ENCODE measurements at places on chromosomes 13 and 19. TPM values are rescaled to one million over a fixed set of nuclear protein-coding genes. Genes with fewer than 3 reads are reported as not detected.
A peak's percentile ranks its signal among the peaks of the same experiment; 100 is the strongest.

GRCh38 chr19:18999016-18999758 is 34.1 kb downstream of the SUGP2 start:
- DNase-seq, result no peak

CLEC17A gene
- total RNA-seq, result not detected

DNA sequence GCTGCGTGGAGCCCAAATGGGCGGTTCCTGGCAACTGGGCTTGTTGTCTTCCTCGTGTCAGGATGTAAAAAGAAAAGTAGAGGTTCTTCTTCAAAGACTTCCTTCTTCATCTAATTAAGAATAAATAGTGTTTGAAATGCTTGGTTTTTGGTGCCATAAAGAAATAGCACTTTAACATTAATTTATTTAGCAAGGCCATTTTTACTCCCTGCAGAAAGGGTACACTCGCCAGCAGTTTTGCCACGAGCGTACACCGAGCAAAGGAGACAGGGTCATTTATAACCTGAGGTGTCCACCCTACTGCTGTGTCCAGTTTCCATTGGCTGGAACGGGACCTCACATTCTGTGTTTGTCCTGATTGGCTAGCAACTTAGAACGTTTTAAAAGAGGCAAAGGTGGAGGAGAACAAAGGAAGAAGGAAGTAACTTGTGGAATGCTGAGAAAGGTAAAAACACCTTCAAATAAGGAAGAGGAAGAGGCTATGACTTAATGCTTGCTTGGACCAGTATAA is 21.8 kb upstream of the OR10H1 start:
- DNase-seq, result no peak

- no peak for DNase-seq
Observed at GRCh38 chr13:76163761-76164160, 527.6 kb downstream of the LMO7 start.

DNA sequence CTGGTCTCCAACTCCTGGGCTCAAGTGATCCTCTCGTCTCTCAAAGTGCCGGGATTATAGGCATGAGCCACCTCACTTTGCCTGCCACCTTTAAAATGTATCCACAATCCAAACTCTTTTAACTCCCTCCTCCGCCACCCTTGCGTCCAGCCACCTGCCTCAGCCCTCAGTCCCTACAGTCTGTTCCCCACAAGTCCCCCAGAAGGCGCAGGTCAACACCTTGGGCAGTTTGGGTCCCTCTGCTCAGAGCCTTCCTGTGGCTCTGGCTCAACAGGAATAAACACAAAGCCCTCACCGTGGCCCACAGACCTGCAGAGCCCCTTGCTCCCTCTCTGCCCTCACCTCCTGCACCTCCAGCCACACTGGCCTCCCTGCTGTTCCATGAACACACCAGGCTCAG is 7.5 kb upstream of the EMC10 start:
- no peak for DNase-seq

KLK4 gene
- total RNA-seq, result not detected

RHPN2 gene
- 3.2 TPM for total RNA-seq

GRCh38 chr19:29289020-29289419 is 76.1 kb upstream of the UQCRFS1 start:
- DNase-seq, result no peak

IGFLR1 gene
- 7.6 TPM for total RNA-seq

DNA sequence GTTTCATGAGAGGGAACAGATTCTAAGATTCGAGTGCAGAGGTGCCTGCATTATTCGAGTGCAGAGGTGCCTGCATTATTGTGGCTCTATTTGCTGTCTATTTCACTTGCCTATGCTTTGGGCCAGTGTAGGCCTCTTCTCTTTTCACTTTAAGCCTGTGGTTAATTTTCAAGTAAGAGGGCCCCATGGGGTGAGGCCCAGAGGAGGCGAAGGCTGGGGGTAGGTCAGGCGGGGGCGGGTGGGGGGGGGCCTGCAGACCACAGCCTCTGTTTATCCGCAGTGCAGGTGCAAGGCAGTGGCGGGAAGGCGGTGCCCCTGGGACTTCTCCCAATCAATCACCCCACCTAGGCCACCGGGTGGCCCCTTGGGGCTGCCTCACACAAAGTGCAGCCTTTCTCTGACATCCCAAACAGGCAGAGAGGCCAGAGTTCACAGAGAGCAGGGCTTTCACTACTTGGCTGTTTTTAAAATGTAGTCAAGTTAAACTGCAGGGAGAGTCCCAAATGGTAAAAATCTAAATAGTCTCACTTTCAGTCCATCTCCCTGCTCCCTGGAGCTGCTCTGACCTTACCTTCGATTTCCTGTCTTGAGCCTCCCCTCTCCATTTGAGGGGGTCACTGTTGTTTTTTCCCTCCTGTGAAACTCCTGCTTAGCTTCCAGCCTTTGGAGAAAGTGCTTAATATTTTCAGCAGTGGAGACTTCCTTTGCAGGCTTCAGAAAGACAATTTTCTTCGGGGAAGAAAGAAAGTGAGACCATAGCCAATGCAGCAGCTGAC is 249.0 kb downstream of the DLEU7 start:
- no peak for DNase-seq

ZNF582 gene
- 8.3 TPM for total RNA-seq

FFAR1 gene
- 0.11 TPM for total RNA-seq

TMEM86B gene
- total RNA-seq, result 3.6 TPM

DNA sequence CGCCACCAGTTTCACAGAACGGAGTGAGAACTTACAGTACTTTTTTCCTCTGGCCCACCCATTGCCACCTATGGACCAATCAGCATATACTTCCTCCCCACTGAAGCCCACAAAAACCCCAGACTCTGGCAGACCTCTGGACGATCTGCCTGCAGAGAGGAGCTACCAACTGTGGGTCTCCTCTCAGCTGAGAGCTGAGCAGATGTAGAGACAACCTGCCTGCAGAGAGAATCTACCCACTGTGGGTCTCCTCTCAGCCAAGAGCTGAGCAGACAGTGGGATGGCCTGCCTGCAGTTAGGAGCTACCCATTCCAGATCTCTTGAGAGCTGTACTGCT is 69.7 kb downstream of the PIBF1 start:
- DNase-seq, result no peak

DNA sequence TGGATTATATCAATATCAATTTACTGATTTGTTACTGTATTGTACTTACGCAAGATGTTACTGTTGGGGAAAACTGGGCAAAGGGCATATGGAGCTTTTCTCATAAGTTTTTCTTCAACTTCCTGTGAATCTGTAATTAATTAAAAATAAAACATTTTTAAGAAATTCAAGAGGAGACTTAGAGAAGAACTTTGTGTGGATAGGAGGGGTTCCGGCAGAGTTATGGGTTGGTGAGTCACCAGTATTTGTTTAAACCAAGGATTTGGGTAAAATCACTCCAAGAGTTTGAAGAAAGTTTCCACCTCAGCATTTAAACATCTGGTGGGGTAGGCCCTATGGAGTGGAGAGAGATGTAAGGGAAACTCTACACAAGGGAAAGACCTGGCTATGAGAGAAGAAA is 379.6 kb downstream of the TSHZ3 start:
- no peak for DNase-seq

GRCh38 chr13:41467425-41467945 is 10.1 kb downstream of the RGCC start:
- DNase-seq, result no peak

MUC16 gene
- 4.0 TPM for total RNA-seq

DNA sequence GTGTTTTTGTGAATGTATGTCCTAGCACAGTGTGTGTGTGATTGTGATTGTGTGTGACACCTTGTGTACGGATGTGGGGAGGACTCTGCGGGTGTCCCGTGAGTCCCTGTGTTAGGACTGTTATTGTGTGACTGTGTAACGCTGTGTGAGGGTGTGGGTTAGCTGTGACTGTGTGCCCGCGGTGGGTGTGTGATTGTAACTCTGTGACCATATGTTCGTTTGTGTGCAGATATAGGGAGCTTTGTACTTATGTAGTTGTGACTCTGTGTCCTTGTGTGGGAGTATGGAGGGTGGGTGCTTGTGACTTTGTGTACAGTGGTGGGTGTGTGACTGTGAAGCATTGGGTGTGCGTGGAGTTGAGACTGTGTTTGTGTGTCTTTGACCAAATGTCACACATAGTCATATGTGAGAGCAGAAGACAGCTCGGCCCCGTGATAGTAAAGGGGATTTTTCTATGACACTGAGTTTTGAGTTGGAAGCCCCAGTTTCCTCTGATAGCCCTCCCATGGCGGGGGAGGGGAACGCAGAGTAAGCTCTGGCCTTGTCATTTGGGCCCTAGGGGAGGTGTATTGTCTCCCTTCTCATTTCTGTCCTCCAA is 949 bp upstream of the ZNF260 start:
- no peak for DNase-seq

DNA sequence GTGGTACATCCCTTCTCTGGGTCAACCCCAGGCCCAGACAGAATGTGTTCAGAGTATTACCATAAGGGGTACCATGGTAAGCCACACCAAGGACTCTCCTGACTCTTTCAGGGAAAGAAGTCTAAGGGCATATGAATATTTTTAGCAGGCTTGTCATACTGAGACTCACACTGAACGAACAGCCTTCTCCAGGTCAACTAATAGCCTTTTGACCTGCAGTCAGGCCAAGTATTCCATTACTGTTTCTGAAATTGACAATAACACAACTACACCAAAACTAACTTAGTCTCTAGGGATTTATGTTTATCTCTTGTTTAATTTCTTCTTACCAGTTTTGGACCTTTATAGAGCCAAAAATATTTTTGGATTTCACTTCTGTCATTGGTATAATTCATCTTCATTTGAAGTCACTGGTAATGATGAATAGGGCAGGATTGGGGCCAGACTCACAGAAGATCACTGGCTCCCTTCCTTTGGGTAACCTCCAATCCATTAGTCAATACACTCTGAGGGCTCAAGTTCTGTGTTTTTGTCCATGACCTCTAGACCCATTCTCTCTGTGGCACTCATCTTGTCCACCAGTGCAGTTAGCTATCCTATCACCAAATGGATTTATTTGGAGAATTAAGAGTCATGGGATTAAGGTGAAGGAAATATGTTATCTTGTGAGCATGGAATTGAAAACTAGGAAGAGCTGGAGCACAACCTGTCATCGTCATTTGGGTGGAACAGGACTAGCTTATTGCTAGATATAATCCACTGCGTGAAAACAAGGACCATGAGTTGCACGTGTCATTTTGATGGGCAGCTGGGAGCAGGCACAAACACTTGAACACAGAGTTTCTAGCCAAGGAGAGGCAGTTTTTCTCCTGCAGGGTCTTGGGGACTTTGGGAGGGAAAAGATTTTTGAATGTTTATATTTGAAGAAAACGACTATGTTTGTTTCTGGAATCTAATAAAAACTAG is 313.3 kb downstream of the DCLK1 start:
- no peak for DNase-seq

KCNRG gene
- 1.9 TPM for total RNA-seq

DNA sequence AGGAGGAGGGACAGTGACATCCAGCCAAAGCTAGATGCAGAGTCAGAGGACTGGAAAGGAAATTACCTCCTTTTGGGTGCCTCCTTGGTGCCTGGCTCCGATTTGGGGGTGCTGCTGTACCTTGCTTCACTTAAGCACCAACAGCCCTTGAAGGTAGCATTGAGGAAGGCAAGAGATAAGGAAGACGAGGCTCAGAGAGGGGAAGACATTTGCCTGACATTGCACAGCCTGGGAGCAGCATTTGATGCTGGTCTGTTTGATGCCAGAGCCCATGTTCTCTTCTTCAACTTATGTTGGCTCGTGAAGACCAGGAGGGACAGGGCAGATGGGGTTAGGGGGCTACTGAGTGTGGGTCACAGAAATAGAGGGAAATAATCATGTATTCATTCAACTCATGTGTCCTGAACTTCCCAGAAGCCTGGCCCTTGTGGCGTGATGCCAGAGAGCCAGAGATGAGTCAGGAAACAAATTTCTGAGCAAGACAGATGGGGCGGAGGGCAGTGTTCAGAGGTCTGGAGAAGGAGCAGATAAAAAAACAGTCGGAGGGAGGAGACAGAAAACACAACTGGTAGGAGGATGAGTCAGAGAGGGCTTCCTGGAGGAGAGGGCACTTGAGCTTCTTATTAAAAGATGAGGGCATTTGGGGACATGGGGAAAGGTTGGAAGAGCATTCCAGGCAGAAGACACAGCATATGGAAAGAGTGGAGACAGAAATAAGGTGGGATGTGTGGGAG is 3.0 kb upstream of the C19orf81 start:
- DNase-seq, result no peak

- DNase-seq, result no peak
Observed at GRCh38 chr13:40640845-40641458, 25.5 kb downstream of the FOXO1 start.

TMEM255B gene
- total RNA-seq, result 10.4 TPM

GRCh38 chr19:8494158-8494557 is 8.3 kb downstream of the PRAM1 start:
- DNase-seq, result no peak

DNA sequence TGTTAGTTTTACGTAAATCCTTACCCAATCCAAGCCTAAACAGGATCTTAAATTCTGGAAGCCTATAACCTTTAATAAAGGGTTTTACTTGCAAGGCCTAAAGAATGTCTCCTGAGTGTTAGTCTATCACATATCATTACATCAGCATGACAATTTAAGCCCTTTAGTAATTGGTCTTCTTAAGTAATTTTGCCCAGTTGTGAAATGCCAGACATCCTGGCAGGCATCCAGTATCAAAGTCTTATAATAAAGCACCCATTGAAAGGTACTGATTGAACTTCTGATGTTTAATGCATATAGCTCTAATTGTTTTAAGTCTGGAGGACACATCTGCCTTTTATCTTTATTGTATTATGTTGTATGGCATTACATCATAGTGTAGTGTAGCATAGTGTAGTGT is 1078.9 kb downstream of the SLITRK1 start:
- DNase-seq, result no peak

CAMSAP3 gene
- total RNA-seq, result 1.9 TPM

DNA sequence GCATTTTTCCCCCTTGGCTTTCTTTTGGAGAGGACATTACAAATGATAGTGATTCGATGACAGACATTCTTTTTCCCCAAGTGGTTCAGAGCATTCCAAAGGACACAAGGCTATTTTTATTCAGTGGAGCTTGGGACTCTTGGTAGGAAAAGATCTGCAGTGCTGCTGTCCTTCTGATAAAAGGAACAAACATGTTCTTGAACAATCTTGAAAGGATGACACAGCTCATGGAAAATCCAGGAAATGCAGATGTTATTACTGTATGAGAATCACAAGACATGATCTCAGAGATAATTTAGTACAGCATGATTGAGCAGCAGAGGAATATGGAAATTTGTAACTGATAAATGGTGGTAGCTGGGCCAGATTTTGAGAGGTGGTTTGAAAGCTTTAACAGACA is 96.2 kb upstream of the RFC3 start:
- DNase-seq, result no peak

VASP gene
- total RNA-seq, result 15.7 TPM

- DNase-seq, result peak; percentile 98
Observed at GRCh38 chr19:43474986-43475705, 9.7 kb upstream of the LYPD3 start.

MAP2K2 gene
- 106 TPM for total RNA-seq

DNA sequence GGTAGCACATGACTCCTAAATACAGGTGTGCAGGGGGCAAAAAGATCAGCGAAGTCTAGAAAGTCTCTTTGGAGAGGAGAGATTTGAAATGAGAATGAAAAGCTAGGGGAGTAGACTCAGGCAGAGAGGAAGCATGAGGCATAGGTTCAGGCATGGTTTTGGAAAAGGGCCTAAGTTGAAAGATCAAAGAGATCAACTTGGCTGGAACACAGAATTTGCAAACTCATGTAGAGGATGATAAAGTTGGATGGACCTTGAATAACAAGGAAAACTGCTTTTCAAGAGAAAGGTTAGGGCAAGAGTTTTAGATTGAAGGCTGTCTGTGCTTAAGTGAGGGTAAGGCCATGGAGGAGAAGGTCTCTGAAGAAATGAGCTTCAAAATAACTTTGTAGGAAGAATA is 47.4 kb upstream of the UBAC2 start:
- no peak for DNase-seq

LILRB1 gene
- 2.9 TPM for total RNA-seq

SLC25A41 gene
- 0.20 TPM for total RNA-seq

- DNase-seq, result no peak
Observed at GRCh38 chr13:108609353-108609752, 20.1 kb upstream of the MYO16 start.
